ENCODE measurements at places on chromosomes 1 and 21. TPM values are rescaled to one million over a fixed set of nuclear protein-coding genes. Genes with fewer than 3 reads are reported as not detected.

GRCh38 chr1:175512637-175513412 lies 230.6 kb downstream of the TNR start:
- no peak for DNase-seq

GRCh38 chr1:160837558-160838205 lies 25.0 kb downstream of the CD244 start:
- no peak for DNase-seq

VPS72 gene
- total RNA-seq: 125 TPM

DNA sequence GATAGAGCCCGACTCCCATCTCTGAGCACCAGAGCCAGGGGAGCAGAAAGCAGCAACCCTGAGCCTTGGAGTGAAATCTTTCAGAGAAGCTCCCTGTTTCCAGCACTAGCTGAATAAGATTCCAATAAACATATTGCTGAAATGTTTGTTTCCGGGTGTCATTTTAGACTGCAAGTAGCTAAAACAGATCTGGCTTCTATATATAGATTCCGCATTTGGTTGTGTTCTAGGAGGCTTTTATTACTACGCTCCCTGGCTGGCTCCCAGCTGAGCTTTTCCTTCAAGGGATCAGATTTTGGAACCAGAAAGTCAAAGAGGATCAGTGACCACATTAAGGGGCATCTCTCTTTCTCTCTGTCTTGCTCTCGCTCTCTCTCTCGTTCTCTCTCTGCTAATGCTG lies 88.2 kb downstream of the PAPPA2 start:
- DNase-seq: no peak

NGF gene
- total RNA-seq: 0.83 TPM

FCGR3A gene
- total RNA-seq: not detected

DNA sequence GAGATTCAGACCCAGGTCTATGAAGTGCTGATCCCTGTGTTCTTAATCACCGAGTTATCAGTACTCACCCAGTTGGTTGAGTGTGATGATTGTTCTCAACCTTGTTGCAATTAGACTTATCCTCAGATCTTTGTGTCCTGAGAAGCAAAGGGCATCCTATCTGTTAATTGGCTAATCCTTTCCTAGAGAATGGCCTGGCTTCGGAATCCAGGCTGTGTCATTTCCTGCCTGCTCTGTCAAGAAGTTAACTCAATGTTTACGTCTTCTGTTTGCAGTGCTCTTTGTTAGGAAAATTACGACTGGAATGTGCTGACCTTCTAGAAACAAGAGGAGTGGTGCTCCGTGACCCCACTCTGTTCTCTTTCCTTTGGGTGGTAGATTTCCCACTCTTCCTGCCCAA lies 14.7 kb downstream of the GAS5 start:
- no peak for DNase-seq

DNA sequence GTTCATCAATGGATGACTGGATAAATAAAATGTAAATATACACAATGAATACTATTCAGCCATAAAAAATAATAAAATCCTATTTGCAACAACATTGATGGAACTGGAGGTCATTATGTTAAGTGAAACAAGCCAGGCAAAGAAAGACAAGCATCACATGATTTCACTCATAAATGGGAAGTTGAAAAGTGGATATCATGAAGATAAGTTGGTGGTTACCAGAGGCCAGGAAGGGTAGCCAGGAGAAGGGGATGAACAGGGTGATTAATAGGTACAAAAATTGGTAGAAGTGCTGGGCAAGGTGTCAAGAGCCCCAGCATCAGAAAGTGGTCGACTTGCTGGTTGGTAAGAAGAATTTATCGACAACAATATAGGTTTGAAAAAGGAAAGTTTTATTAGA lies 1.3 kb upstream of the PARK7 start:
- no peak for DNase-seq

DNA sequence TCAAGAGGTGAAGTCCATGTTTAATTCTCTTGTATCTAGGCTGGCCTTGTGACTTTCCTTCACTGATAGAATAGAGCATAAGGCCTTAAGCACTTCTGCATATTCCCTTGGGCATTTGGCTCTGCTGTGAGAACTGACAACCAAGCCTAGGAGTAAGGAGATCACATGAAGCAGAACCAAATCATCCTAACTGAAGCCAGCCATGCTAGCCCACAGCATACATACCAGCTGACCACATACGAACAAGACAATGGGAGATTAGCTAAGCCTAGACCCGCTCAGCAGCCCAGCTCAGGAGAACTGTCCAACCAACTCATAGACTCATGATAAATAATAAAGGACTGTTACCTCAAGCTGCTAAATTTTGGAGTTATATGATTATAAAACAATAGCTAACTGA lies 114.6 kb upstream of the NEK7 start:
- no peak for DNase-seq
